ENCODE measurements at places on chromosomes 11 and 22. TPM values are rescaled to one million over a fixed set of nuclear protein-coding genes. Genes with fewer than 3 reads are reported as not detected.

CCDC116 gene
- 0.16 TPM for total RNA-seq

NLRP14 gene
- total RNA-seq, result not detected

MOGAT2 gene
- total RNA-seq, result 0.22 TPM

PARVG gene
- total RNA-seq, result 3.1 TPM

LRP4 gene
- total RNA-seq, result 17.5 TPM

NNMT gene
- total RNA-seq, result 44.0 TPM

MS4A3 gene
- total RNA-seq, result not detected

ACTN3 gene
- total RNA-seq, result not detected

OTOG gene
- total RNA-seq, result not detected

MS4A7 gene
- total RNA-seq, result 14.5 TPM

NXPE1 gene
- total RNA-seq, result not detected

CUL5 gene
- total RNA-seq, result 34.2 TPM

TMEM86A gene
- total RNA-seq, result 4.6 TPM

OR5A2 gene
- total RNA-seq, result not detected

P2RY6 gene
- 2.8 TPM for total RNA-seq

- DNase-seq, result no peak
Observed at GRCh38 chr11:76723142-76723541, 52.6 kb upstream of the LRRC32 start.

DNA sequence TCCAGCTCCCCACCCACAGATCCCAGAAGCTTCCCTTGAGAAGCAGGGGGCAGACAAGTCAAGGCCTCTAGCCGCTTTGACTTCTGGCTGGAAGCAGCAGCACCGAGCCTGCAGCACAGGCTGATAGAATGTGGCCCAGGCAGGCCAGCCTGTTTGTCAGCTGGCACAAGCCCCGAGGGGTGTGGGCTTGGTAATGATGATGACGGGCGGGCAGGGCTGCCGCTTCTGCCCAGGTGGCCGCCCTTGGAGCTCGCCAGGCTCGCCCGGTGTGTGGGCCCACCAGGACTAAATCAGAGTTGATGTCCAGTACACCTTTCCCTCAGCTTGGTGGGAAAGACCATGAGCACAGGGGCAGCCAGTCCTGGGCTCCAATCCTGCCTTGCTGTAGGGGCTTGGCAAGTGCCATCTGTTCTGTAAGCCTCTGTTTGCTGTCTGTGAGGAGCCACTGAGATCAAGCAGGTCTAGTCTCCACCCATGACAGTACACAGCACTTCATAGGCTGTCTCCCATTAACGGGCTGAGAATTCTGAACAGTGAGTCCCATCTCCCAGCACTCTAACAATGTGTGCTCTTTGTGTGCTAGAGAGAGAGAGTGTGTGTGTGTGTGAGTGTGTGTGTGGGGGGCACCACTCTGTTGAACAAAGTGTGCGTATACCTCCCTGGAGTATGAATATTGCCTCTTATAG is 26.8 kb downstream of the MICAL2 start:
- no peak for DNase-seq

DNA sequence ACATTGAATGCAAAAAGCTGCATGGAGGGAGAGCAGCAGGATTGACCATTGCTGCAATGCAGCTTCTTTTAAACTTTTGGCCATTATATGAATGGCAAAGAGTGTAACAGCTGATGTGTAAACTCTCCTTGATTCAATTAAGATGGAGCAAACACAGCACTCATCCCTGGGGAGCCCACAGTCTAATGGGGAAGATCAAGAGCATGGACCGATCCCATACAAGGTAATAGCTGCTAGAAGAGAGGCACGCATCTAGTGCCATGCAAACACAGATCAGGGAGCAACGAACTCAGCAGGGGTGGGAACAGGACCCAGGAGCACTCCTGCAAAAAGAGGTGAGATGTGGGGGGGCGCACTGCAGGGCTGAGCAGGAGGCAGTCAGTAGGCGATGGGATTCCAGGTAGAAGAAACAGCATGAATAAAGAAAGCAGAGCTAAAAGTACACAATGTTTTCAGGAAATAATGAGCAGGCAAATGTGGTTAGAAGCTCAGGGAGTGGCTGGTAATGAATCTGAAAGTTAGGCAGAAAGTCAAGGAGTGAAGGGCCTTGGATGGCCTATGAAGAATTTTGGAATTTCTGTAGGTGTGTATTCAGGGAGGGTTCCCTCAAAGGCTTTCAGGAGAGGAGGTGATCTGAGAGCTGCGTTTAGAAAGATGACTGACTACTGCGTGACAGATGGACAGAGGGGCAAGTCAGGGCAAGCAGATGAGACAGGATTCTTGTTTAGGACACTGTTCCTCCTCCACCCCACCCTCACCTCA is 17.2 kb upstream of the BMAL1 start:
- DNase-seq, result no peak

- DNase-seq, result no peak
Observed at GRCh38 chr11:12161137-12161536, 50.7 kb downstream of the MICAL2 start.

- DNase-seq, result no peak
Observed at GRCh38 chr22:24807284-24807950, 1.4 kb downstream of the SGSM1 start.

- no peak for DNase-seq
Observed at GRCh38 chr11:123047947-123048293, 14.0 kb downstream of the HSPA8 start.

- DNase-seq, result peak; percentile 90
Observed at GRCh38 chr22:37817705-37818408, 5.3 kb upstream of the GALR3 start.

DNA sequence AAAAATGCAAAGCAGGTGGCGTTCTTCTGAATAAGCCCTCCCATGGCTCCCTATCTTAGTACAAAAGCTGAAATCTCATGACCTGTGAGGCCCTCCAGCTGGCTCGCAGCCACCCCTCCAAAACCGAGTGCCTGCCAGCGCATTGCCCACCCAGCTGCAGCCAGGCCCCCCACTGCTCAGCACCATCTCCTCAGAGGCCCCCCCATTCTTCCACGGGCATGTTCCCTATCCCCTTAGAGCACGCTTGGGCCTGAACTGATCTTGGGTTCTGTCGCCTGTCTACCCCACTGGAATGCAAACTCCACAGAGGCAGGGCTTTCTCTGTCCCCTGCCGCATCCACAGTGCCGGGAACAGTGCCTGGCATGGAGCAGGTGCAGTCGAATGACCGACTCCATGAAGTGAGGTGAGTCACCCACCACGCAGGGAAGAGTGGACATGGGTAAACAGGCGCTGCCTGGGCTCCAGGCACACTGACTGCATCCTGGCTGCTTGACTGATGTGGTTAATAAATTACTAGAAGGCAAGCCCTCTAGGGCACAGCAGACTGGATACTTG is 11.3 kb upstream of the EFCAB6 start:
- no peak for DNase-seq

GRCh38 chr11:119371778-119372182 is 9.7 kb downstream of the USP2 start:
- DNase-seq, result no peak

- DNase-seq, result no peak
Observed at GRCh38 chr22:22167791-22168189, 76.8 kb upstream of the VPREB1 start.

DNA sequence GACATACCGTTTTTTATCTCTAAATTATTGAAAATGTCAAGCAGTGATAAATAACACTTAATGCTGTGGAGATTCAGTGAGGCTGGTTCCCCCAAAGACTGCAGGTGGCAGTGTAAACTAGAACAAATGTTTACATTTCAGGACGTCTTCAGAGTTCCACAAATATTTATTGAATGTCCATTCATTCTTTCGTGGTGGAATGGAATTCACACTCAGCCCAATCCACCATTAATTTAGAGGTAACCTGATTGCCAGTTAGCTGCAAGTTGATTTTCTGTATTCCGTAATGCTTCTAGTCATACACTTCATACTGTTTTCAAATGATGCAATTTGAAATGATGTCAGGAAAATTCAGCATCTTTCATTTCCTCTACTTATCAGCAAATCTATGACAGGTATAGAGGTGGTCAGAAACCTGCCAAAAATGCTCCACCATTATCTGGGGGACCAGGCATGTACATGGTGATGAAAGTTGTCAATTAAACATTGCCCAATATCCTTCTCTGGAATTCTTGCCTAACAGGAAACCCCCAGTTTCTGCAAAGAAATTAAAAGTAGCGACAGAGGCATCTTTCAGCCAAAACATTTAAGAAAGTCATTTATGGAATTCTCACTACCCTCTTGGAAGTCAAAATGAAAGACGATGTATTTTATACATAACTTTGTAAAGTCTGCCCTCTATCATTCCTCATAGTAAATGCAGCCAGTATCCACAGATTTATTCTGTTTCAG is 94.3 kb upstream of the BMAL1 start:
- no peak for DNase-seq

GRCh38 chr22:35783943-35784614 is 66.4 kb downstream of the APOL5 start:
- no peak for DNase-seq

GRCh38 chr11:7858006-7858405 is 61.3 kb upstream of the OR5P2 start:
- DNase-seq, result no peak

DNA sequence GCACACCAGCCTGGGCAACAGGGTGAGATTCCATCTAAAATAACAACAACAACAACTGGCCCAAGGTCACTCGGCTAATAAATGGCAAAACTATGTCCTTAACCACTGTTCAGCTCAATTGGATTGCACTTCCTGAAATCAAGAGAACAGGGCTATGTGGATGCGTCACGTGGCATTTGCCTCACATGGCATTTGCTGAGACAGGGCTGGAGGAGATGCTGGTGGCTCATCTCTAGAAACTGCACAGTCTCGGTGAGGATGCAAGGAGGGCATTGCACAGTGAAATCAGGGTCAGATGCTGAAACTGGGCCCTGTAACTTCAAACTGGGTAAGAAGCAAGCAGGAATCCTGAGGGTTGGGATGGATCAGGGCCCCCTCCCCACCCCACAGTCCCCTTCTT is 171.9 kb downstream of the BUD13 start:
- DNase-seq, result no peak

DNA sequence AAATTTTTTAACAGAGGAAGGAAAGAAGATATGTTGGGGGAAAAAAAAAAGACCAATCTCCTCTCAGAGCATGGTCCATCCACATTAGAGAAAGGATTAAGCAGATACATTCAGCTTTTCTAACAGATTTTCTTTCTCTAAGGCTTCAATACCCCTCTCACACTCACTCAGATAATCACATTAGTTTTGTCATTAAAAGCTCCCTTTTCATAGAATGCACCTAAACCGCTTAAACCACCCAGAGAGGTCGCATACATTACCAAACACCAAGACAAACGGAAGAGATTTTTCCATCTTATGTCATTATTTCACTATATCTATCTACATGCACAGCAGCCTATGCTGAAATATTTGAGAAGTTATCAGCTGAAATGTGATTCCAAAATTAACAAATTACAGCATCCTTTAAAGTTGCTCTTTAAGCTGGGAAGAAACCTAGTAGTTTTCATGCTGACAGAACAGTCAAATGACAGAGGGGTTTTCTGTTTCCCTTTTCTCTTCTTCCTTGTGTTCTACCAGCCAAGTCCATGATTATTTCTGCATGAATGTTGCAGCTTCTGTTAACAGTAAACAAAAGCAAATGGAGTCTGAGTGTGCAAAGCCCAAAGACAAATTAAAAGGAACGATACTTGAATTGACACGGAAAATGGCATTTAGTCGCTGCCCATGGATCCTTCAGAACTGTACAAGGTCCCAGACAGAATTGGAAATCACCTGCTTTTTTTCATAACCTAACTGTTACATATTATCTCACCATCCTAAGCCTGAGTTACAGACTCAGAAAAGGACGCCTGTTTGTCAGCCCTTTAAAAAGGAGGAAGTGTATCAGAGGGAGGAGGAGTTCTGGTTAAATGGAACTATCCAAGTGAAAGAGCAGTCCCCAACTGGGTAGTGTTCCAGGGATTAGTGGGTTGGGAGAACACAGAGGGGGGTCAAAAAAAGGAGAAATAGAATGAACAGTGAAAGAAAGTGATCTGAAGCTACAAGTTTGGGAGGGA is 54.6 kb downstream of the PRCP start:
- DNase-seq, result no peak

GRCh38 chr11:111336582-111337256 is 38.4 kb downstream of the POU2AF3 start:
- no peak for DNase-seq

GRCh38 chr22:27475548-27475897 is 326.0 kb downstream of the MN1 start:
- no peak for DNase-seq

DNA sequence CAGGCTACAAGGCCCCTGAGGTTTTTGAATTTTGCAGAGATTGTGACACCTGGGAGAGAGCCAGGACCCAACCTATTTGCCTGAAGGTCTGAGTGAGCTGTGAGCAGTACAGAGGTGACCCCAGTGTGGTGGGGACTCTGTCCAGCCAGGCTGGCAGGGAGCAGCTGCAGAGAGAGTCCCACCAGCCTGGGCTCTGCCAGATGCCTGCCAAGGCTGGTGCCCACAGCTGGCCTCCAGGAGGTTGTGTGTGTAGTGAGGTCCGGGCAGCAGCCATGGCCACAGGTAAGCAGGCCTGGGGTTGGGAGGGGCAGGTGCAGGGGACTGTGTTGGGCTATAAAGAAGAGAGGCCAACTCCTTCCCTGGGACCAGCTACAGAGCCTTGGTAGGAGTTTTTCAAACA is 144.8 kb downstream of the CRYBB2 start:
- peak; percentile 62 for DNase-seq

DNA sequence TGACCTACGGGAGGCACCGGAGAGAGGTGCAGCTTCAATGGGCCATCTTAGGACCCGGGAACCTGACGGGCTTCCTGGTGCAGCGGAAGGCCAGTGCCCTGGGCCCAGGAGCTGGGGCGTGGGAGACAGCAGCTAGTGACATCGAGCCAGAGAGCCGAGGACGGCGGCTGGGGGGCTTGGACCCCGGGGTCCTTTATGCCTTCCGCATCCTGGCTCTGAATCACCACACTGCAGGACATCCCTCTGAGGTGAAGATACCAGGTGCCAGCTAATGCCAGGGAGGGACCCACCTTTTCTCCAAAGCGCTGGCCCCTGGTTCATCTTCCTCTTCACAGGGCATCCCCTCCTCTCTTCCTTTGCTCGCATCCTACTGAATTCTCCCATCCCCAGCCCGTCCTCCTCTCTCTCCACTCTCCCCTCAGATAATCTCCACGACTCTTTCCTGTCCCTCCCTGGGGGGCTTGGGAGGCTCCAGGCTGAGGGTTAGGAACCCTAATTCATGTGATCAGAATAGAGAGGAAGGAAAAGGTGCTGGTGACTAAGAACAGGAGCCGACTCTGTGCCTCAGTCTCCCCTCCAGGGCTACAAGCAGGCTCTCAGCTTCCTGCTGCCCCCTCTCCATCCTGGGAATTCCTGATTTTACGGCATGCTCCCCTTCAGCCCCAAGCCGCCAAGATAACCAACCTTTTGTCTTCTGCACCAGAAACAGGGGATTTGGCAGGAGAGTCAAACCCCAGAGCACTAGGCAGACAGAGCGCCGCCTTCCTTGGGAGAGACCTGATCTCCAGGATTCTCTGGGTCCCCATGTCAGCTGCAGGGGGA is 8.5 kb downstream of the VSIG10L2 start:
- DNase-seq, result no peak

DNA sequence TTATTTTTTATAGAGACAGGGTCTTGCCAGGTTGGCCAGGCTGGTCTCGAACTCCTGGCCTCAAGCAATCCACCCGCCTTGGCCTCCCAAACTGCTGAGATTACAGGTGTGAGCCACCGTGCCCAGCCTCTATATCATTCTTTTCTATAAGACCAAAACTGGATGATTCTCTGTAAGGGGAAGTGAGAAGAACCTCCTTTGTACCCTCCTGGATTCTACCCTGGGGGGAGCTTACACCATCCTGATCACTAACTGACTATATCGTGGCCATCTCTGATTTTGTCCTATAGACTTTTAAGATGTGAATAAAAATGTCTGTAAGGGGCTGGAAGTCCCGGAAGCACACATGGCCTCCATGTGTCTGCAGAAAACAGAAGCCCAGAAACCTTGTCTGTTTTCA is 9.1 kb downstream of the PIWIL4 start:
- DNase-seq, result no peak
